Colonic mucosa (tissue), 4 donors: ENCODE measurements at places on chromosomes 13 and 19. TPM values are rescaled to one million over a fixed set of nuclear protein-coding genes. Genes with fewer than 3 reads are reported as not detected.

SHC2 gene
- 9.5 TPM for total RNA-seq

DNA sequence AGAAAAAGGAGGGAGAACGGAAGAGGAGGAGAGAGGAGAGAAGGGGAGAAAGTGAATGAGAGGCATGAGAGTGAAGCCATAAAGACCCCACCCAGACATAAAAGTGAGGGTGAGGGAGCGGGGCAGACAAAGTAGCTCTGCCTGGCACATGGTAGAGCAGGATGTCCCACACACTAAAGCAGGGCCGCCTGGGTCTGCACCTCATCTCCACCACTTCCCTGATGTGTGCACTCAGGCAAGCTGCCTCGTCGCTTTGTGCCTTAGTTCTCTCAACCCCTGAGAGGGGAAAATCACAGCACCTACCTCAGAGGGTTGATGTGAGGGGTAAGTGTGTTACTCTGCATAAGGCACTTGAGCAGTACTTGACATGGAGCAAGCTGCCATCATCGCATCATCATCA lies 488.1 kb downstream of the COG6 start:
- DNase-seq, result no peak

GRCh38 chr13:32298695-32299094 lies 16.5 kb downstream of the ZAR1L start:
- DNase-seq, result no peak

GRCh38 chr13:67652887-67653286 lies 422.8 kb upstream of the PCDH9 start:
- DNase-seq, result no peak

GRCh38 chr19:35104361-35104760 lies 11.3 kb upstream of the FXYD3 start:
- no peak for DNase-seq

- peak; percentile 75 for DNase-seq
These were observed 84.0 kb downstream of the MZT1 start for GRCh38 chr13:72643311-72643989.

DNA sequence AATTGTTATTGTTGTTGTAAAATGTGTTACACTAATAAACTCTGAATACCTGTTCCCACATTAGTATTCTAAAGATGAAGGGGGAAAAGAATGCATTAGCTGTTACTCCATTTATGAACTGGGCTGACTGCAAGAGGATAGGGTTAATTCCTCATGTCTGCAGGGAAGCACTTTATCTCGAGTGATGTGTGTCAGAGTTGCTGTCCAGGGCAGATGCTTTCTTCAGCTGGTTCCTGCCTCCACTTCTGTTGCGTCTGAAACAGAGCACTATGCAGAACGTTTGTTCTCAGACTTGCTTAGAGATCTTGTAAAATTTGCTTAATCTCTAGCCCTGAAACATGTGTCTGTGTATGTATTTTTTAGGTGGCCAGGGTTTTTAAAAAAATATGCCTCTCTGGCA lies 318.8 kb downstream of the SPRY2 start:
- no peak for DNase-seq

DNA sequence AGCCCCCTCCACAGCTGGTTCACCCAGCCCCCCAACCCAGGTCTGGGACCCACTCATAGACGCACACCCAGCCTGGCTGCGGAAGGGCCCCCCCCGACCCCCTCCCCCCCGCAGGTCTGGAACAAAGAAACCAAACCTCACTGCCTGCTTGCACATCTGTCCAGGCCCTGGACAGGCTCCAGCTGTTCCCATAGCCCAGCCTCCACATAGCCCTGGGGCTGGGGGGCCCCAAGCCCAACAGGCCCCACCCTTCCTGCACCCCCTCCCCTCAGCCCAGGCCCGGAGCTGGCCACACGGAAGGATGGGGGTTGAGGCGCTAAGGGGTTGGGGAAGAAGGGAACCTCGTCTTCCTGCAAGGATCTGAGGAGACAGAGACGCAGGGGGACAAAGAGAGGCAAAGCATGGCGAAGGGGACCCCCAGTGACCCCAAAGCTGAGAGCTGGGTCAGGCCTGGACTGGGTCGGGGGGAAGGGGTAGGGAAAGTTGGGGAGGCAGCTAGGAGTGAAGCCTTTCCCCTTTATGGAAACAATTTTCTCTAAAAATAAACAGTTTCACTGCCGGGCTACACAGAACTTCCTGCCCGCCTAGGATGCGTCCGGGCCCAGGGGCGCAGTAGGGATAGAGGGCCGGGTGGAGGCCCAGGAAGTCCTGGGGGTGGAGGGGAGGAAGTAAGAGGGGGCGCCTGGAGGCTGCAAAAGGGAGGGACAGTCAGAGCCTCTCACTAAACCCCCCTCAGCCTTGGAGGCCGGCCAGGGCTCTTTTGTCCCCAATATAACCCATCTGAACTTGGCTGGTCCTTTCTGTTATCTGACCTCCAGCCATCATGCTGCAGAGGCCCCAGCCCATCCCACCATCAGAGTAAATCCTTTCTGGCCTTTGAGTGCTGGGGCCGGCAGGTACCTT lies 2.4 kb downstream of the KANK2 start:
- DNase-seq, result no peak
